ENCODE measurements at places on chromosomes 3 and 15.

DNA sequence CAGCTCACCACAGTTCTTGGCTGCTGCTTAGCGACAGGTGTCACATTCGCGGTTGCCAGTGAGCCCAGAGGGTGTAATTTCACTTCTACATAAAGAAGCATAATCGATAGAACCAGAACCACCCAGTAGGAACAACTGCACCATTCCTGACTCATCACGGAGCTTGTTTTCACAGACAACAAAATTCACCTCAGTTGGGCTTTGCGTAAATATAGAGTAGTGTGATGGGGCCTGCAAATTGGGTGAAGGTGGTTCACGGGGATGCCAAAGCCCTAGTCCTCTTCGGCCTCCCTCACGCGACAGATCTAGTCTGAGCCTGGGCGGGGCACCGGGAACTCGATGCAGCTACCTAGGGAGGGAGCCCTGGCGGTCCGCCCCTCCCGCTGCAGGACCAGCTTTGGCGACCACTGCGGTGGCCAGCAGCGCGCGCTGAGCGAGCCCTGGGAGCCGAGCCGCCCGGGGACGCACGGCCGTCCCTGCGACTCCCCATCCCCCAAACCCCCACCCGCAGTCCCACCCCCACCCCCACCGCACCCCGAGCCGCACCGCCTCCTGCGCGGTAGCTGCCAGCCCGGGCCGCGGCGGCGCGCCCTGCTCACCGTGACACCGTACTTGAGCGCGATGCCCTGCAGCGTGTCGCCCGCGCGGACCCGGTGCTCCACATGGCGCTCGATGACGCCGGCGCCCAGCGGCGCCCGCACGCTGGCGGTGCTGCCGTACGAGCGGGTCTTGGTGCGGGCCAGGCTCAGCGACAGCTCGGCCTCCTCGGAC is 519 bp downstream of the LYSMD2 start:
- peak; percentile 75 for DNase-seq

DNA sequence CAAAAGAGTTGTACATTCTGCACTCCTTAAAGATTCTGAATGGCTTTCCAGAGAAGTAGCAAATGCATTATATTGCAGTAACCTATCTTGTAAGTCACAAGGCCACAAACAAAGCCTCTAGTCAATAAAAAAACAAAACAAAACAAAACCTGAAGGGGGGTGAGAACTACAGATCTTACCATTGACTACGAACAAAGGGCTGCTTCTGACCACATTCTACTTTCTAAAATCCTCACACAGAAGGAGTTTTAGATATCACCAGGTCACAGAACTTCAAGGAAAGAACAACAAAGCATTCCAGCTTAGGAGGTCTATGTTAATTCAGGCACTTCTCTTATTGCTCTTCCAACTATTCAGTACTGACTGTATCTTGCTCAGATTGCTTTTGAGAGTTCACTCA is 343.0 kb downstream of the ZBTB20 start:
- no peak for DNase-seq

- DNase-seq = no peak
Observed at GRCh38 chr15:70722266-70723121, 40.9 kb downstream of the UACA start.

- DNase-seq = no peak
Observed at GRCh38 chr3:136624894-136625815, 127.0 kb downstream of the STAG1 start.

- DNase-seq = no peak
Observed at GRCh38 chr3:195809796-195810454, 1.8 kb downstream of the MUC4 start.

- DNase-seq = no peak
Observed at GRCh38 chr15:31317421-31318327, 9.0 kb upstream of the KLF13 start.

DNA sequence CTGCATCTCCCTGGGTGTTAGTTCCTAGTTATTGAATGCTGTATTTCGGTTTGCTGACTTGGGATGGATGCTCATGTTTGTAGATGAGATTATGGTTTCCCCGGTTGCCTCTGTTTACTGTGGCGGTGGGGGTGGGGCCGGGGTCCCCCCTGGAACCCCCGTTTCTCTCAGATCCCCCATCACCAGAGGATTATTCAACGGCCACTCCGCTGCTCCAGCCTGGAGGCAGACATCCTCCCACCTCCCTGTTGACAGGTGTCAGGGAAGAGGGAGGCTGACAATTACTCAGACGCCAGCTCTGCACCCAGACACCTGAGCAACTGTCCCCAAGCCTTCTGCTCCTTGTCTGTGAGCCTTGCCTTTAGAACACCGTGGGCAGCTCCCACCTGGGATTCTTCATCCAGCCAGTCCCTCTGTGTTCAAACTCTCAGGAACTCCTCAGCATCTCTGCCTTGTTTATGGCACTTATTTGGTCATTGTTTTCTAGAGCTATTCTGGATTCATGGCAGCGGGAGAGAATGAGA is 95.9 kb upstream of the PRR20G start:
- no peak for DNase-seq

DNA sequence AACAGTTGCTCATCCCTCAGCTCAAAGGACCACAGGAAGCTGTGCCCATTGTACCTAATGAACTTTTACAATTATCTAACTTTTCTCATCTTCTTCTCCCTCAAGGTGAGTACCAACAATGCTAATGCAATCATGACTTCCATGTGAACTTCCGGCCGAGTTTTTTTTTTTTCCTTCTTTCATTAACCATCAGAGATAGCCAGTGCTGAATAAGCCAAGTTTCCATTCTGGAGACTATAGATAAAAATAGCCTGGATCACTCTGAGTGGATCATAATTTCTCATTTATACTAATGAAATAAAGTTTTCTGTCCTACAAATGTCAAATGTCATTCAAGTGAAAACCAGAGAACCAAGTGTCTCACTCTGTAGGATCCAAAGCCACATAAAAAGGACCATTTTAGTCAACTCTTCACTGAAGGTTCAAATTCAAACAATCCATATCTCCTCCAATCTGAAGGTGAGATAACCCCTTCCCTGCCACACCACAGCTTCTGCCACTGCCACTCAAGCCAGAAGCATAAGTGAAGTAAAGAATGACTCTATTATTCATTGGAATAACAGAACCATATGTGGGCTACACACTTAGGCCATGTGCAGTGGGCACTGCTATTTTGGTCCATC is 5.5 kb downstream of the SUMF1 start:
- DNase-seq = no peak

DNA sequence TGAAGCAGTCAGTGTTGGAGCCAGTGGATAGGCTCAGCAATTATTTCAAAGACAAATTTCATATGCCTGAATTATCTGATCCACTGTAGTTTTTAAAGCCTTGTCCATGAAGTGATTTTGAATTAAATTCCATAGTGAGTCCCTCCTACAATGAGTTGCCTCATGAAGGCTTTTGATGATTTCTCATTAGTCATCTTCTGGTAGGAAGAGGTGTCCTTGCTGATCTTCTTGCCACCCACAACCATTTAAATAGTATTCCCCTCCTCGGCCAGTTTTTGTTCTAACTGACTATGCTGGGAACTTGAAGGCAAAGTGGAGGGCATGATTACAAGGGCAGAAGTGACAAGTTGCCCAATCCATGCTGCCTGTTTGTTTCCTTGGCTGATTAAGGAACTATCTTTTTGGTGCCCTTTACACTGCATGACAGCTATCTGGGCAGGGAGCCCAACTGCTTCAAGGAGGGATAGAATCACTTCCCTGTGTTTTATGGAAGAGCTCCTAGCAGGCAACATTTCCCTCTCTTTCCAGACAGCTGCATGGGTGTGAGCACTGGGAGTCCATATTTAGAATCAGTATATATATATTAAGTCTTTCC is 617.5 kb downstream of the ZPLD1 start:
- no peak for DNase-seq

- DNase-seq = no peak
Observed at GRCh38 chr3:12962292-12962691, 110.9 kb downstream of the IQSEC1 start.

GRCh38 chr3:112670824-112671223 is 29.9 kb upstream of the CCDC80 start:
- DNase-seq = no peak

Measured in BE2C (cell line).